ENCODE measurements at places on chromosomes 2 and 18. TPM values are rescaled to one million over a fixed set of nuclear protein-coding genes. Genes with fewer than 3 reads are reported as not detected.
A peak's percentile ranks its signal among the peaks of the same experiment; 100 is the strongest.

- peaks cover 17% of the 10 kb centered on the region for H3K36me3 ChIP-seq
- no peak for DNase-seq
- peaks cover 10% of the 10 kb centered on the region for H3K4me1 ChIP-seq
- H3K27ac ChIP-seq, result no peak overlapping the region
Measured at GRCh38 chr2:135662088-135662487, 79.6 kb upstream of the UBXN4 start.

DNA sequence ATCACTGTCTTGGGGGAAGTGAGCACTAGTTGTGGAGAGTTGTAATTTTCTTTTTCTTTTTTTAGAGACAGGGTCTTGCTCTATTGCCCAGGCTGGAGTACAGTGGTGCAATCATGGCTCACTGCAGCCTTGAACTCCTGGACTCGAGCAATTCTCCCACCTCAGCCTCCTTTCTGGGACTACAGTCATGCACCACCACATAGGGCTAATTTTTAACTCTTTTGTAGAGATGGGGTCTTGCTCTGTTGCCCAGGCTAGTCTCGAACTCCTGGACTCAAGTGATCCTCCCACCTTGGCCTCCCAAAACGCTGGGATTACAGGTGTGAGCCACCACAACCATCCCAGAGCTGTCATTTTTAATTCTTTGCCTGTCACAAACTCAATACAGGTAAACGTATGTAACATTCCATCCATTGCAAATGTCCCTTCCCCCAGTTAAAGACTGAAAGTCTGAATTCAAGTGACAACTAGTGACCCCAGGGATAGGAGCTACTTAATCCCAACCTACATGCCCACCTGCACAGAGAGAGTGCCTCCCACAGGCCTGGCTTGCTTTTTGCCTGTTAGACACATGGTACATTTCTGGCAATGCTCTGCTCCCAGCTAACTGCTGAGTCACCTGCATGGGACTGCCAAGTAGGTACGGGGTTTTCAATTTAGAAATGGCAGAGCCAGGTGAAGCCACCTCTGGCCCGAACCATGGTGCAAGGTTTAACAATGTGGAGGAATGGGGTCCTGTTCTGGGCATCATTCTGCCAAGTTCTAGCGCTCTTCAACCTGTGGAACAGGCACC is 60.6 kb downstream of the CYB5A start:
- no peaks in the 10 kb centered on the region for H3K36me3 ChIP-seq
- H3K27me3 ChIP-seq, result no peaks in the 10 kb centered on the region
- DNase-seq, result no peak
- no peaks in the 10 kb centered on the region for H3K4me1 ChIP-seq

- no peak for DNase-seq
- H3K4me1 ChIP-seq, result no peaks in the 10 kb centered on the region
- no peaks in the 10 kb centered on the region for H3K36me3 ChIP-seq
Measured at GRCh38 chr18:55607773-55608172, 19.8 kb upstream of the TCF4 start.

GRCh38 chr2:115160531-115161080 is 718.2 kb downstream of the DPP10 start:
- H3K4me3 ChIP-seq, result peak overlapping the region; percentile 57
- H3K27ac ChIP-seq, result no peak overlapping the region
- H3K27me3 ChIP-seq, result peaks cover 33% of the 10 kb centered on the region
- H3K4me1 ChIP-seq, result peaks cover 4% of the 10 kb centered on the region

DNA sequence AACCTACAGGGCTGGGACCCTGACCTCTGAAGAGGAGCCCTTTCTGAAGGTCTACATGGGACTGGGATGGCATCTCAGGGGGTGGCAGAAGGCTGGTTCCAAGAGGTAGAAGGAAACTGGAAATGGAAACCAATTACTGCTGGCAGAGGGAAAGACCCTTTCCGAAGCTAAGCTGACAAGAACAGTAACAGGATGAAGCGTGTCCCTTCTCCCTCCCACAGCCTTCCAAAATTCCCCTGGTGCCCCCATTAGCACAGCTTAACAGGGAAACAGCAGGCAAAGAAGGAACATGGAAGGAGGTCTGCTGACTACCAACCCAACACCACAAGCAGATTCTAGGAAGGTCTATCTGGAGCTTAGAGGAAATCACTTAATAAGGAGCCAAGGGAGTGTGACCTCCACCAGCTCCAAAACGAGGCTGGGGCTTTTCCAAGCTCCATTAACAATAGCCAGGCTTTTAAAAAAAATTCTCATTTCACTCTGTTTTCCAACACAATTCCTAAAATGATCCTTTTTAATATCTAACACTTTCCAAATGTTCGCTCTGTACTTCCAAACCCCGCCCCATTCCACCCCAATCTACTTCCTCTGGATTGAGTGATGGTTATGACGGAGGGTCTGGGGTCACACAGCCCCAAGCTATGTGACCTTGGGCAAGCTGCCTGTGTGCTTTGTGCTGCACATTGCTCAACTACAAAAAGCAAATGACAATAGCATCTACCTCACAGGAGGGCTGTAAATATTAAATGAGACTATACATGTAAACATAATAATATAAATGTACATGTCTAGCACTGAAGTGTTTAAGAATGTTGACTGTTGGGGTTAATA is 55.2 kb downstream of the STK39 start:
- no peak for DNase-seq
- H3K4me1 ChIP-seq, result peaks cover 45% of the 10 kb centered on the region
- peaks cover 3% of the 10 kb centered on the region for H3K36me3 ChIP-seq
- H3K4me3 ChIP-seq, result no peak overlapping the region
- no peaks in the 10 kb centered on the region for H3K27me3 ChIP-seq

GRCh38 chr2:105768961-105769452 is 24.3 kb downstream of the NCK2 start:
- no peak overlapping the region for H3K4me3 ChIP-seq
- H3K27me3 ChIP-seq, result no peaks in the 10 kb centered on the region
- peaks cover 24% of the 10 kb centered on the region for H3K4me1 ChIP-seq
- peaks cover 9% of the 10 kb centered on the region for H3K36me3 ChIP-seq

GRCh38 chr2:186205254-186205911 is 280.7 kb upstream of the ZC3H15 start:
- no peaks in the 10 kb centered on the region for H3K4me1 ChIP-seq
- peaks cover 7% of the 10 kb centered on the region for H3K27me3 ChIP-seq
- H3K4me3 ChIP-seq, result no peak overlapping the region

DNA sequence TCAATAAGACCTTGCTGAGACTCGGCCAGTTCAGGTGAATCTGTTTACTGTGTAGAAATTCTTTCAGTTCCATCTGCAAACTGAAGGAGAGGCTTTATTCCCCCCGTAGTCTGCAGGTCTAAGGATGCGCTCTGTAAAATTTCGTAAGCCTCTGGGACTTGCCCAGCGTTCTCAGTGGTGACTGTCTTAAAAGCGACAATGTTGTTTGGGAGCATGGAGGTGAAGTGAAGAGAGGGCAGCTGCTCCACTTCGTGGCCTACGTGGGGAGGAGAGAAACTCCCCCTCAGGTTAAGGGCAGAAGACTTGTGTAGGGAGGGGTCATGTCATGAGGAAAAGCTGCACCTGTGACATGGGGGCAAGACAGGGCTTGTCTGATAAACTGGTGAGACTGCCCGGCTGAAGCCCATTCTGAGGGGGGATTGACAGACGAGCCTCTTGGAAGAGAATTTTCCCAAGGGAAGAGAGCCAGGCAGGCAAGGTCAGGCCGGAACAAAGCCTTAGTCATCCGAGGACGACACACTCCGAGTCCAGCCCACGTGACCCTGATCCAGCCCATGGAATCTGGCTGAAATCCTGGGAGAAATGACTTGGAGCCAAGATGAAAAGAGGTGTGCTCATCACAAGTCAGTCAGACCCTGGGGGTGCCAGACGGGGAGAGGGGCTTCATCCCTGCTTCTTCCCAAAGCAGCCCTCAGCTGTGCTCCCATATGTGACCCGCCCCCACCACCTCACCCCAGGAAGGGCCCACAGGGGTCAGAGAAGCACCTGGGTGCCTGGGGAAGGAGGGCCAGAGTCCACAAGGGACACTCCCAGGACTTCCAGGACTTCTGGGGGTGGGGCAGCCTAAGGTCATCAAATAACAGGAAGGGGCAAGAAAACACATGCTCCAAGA is 88.5 kb upstream of the SH3BP4 start:
- DNase-seq, result no peak
- peaks cover 28% of the 10 kb centered on the region for H3K4me1 ChIP-seq
- no peaks in the 10 kb centered on the region for H3K36me3 ChIP-seq
- no peak overlapping the region for H3K27ac ChIP-seq
- H3K27me3 ChIP-seq, result no peaks in the 10 kb centered on the region
- no peak overlapping the region for H3K4me3 ChIP-seq

DNA sequence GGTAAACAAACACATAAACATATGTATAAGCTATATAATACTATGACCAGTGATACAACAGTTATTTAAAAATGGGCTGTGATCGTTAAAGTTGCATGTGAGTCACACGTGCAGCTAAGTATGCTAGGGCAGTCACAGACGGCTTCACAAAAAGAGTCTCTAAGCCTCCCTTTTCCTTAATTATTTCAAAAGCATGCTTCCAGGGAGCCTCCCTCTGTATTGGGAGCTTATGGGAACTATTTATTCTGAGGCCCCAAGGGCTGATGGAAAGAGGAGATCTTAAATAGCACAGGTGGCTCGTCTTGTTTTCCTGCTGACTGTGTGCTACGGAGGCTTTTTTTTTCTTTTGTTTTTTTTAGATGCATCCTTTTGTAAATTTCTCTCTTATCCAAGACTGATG is 94.3 kb downstream of the ADCYAP1 start:
- H3K27me3 ChIP-seq, result no peaks in the 10 kb centered on the region
- no peak overlapping the region for H3K27ac ChIP-seq
- DNase-seq, result no peak
- peaks cover 15% of the 10 kb centered on the region for H3K4me1 ChIP-seq
- H3K36me3 ChIP-seq, result no peaks in the 10 kb centered on the region

The CHRNA1 gene
- 0.57 TPM for total RNA-seq

DNA sequence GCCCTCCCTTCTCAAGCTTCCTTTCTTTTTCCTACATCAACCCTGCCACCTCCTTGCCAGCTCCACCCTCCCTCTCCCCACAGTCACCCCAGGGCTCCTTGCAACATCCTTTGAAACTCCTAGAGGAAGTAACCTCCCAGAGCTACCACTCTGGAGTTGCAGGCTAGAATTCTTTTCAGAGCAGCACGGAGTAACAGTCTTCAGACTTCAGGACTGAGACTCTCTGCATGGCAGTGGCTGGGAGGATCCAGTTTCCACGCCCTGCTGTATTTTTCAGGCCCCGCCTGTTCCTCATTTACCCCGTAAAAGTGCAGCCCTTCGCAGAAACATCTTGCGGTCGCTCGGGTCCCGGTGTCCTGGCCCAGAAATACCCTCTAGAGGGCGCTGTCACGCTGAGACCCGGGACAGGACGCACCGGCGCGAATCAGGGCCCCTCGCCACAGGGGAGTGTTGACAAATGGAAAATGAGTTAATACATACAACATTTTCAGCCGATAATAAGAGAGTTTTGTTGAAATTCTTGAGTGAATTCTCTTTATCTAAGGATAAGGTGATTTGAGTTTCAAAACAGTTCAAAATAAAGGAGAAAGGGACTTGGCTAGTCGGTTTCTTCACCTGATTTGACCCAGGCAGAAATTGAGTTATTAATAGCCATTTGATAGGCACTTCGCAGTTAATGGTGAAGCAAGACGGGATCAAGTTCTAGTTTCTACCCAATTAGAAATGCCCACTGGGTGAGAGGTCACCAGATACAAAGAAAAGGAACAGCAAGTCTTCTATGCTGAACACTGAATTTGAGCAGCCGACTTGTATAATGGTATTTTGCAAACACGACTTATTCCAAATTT is 18.5 kb upstream of the NTSR2 start:
- H3K4me1 ChIP-seq, result peaks cover 20% of the 10 kb centered on the region
- H3K4me3 ChIP-seq, result peak overlapping the region; percentile 68
- DNase-seq, result peak; percentile 91
- H3K27me3 ChIP-seq, result peaks cover 22% of the 10 kb centered on the region
- peak overlapping the region; percentile 75 for H3K27ac ChIP-seq
- peaks cover 3% of the 10 kb centered on the region for H3K36me3 ChIP-seq

The RGPD8 gene
- total RNA-seq, result 9.6 TPM

The CCDC85A gene
- 1.5 TPM for total RNA-seq

DNA sequence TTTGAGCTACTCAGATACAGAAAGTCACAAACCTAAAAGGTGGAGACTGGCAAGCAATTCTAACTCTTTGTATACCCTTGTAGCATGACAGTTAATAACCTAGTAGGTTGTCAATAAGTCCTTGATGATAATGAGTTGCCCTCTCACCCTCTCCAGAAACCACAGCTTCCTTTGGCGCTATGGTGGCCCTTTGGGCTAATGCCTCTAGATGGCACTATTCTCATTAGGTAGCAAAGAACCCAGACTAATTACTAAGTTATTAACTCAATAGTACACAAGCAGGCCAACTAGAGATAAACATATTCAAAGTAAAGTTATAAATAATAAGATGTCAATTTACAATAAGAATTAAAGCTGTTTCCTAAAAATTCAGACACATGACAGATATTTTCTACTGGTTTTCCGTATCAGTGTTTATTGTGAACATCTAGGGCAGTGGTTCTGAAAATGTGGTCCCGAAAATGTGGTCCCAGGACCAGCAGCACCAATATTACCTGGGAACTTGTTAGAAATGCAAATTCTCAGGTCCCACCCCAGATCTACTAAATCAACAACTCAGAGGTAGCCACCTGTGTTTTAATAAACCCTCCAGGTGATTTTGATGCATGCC is 41.1 kb downstream of the LDAH start:
- no peaks in the 10 kb centered on the region for H3K27me3 ChIP-seq
- H3K36me3 ChIP-seq, result peaks cover 24% of the 10 kb centered on the region
- H3K4me1 ChIP-seq, result no peaks in the 10 kb centered on the region
- DNase-seq, result no peak
- no peak overlapping the region for H3K27ac ChIP-seq

DNA sequence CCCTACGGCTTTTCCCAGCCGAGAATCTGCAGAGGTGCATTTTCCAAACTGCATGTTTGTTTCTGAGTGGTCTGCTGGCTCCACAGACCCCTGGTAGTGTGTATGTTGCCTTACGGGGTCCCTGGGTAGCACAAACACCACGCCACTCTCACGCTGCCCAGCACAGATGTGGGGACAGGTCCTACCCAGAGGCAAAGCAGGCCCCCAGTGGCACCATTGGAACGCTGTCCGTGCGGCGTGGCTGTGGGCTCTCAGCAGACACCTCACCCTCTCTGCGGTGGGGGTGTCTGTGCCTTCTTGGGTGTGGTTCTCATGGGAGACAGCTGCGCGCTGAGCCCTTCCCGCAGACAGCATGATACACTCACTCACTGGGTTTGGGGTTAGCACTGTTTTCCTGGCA is 137.4 kb downstream of the NFATC1 start:
- H3K36me3 ChIP-seq, result no peaks in the 10 kb centered on the region
- H3K27me3 ChIP-seq, result peaks cover 40% of the 10 kb centered on the region
- no peak overlapping the region for H3K4me3 ChIP-seq
